ENCODE measurements at places on chromosomes 4 and X.

GRCh38 chr4:24965627-24966026, 52.8 kb upstream of the CCDC149 start:
- no peak for DNase-seq

- no peak for DNase-seq
Observed at GRCh38 chr4:185730849-185731608, 81.0 kb downstream of the SORBS2 start.

DNA sequence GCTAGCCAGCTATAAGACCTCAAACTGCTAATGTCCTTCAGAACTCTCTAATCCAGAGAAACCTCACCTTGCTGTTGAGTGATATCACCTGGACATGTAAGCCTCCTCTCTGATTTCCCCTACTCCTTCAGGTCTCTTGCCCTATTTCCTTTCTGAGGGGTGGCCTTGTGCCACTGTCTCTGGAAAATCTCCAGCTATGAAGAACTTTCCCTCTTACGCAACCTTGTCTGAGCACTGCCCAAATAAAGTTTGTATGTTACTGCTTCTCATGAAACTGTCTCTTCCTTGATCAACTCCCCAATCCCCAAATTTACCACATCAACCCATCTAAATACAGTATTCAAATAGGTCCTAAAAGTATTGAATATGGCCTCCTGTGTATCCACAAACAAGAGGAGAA, 53.5 kb upstream of the VEGFD start:
- DNase-seq, result no peak

DNA sequence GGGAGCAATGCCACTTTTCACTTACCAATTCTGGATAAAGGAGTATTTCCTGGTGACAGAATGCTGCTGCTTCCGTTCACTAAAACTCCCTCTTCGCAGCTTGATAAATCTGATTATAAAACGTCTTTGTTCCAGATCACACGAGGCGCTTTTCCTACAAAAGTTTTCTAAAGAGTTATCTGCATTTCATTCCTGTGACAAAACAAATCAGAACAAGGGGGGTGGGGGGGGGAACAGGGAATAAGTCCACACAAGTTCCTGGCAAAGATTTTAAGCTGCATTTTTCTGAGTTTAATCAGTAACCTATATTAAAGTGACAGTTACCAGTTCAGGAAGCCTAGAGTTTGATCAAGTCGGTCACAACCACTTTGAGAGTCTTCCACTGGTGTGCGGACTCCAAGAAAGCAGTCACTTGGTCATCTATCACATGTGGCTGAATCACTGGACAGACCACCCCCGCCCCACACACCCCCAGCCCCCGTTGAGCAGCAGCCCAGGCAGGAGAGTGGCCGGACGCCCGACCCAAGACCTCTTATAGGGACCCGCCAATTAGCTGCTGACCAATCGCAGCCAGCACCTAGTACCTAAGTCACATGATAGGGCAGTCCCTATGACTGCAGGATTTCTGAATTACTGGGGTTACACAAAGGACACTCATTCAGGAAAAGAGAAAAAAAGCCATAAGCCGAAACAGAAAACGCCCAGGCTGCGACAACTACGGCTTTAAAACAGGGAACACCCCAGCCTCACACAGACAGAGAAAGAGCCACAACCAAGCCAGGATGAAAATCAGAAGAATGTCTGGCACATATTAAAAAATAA, 569.3 kb upstream of the DIPK2B start:
- DNase-seq, result peak; percentile 85

DNA sequence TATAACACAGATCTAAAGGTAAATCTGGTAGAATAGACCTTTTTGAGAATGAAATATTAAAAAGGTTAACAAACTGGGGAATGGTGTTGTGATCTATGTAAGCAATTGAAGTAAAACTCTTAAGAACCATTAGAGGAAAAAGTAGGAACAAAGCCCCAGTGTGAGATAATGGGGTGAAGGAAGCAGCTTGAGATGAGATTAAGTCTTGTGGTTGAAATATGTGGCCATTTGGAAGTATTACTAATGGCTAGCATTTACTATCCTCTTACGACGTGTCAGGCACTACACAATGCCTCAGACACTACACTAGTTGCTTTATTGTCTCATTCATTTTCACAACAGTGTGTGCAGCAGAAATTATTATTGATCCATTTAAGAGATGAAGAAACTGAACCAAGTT, 25.9 kb upstream of the NDNF start:
- no peak for DNase-seq

DNA sequence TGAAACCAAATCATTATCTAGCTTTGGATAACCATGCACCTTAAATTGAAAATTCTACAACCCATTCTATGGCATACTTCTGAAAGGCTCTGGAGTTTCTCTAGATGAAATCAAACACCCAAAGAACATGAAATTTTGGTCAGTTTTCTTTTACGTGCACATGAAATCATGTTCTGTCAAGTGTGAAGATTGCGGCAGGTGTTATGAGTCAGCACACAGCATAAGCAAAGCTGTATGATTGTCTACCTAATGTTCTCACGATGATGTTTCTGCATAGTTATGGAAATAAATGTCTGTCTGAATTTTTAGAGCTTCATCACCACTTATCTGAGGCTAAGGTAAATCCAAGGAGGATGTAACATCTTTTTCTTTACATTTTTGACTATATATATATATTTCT, 495.3 kb downstream of the IL1RAPL1 start:
- no peak for DNase-seq

DNA sequence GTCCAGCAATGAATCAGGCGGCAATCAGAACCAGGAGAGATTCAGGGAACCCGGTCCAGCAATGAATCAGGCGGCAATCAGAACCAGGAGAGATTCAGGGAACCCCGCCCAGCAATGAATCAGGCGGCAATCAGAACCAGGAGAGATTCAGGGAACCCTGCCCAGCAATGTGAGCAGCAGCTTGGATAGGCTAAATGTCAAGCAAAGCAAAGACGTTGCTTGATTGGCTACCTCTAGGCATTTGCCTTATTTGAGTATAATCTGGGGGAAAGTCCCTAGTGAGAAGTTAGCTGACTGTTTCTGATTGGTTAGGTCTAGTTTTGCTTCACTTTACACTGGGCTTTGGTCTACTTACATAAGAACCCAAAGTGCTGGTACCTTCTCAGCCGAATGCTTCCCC, 1212.2 kb upstream of the TENM3 start:
- DNase-seq, result no peak

DNA sequence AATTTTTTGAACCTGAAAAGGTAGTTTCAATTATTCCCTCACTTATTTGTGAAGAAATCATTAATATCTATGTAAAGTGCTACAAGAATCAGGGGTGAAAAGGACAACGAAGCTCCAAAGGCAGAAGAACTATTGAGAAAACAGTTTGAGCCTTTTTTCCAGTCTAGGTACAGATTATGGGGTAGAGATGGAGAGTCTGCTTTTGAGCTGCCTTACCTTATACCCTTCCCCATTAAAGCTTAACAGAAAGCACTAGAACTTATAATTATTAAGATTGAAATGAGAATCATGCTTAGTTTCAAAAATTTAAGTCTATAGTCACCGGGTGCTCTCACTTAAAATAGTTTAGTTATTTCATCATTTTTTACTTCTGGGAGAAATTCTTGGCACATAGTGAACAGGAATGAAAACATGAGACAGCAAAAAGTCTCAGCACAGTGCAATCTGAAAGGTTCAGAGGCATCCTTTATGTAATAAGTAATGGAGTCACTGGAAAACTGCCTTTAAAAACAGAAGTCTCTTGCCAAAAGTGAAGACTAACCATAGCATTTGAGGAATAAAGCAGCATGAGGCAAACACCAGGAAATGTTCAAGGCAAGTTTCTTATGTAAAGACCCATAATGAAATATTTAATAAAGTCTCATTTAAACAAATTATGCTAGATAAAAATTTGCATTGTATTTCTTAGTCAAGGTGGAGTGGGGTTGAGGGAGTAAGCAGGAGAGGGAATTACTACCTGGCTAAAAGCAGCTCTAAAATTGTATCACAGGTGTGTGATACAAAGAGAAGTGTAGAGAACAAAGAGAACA, 5.1 kb upstream of the DCLK2 start:
- DNase-seq, result no peak

DNA sequence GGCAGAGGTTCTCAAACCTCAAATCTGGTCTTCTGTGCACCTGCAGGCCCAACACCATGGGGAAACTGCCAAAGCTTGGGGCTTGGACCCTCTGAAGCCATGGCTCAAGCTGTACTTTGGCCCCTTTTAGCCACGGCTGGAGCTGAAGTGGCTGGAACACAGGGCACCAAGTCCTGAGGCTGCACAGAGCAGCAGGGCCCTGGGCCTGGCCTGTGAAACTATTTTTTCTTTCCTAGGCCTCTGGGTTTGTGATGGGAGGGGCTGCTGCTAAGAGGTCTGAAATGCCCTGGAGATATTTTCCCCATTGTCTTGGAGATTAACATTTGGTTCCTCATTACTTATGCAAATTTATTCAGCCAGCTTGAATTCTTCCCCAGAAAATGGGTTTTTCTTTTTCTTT, 18.3 kb upstream of the PI4K2B start:
- no peak for DNase-seq

DNA sequence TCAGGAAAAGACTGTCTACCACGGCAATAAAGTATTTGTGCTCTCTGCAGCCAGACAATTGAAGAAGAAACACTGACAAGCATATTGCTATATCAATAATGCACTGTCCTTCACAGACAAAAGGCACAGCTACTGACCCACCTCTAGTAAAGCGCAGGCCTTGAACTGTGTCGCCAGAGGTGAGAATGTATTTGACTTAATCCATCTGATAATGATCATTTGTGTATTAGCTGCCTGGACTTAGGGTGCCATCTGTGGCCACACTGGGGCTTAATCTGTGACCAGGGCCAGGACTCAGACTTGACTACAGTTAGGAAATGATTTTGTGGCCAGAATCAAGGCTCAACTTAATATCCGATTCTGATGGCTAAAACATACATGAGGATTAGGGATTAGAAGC, 260.4 kb downstream of the SMARCA1 start:
- no peak for DNase-seq

- no peak for DNase-seq
Observed at GRCh38 chrX:17644001-17644400, 93.3 kb upstream of the SCML1 start.

GRCh38 chr4:163419074-163419473, 54.5 kb downstream of the TKTL2 start:
- no peak for DNase-seq

- no peak for DNase-seq
Observed at GRCh38 chr4:103786014-103786413, 66.2 kb upstream of the TACR3 start.

GRCh38 chr4:126725906-126726305, 906.9 kb upstream of the INTU start:
- no peak for DNase-seq

GRCh38 chr4:46649390-46649789, 259.5 kb upstream of the GABRA2 start:
- DNase-seq, result no peak

DNA sequence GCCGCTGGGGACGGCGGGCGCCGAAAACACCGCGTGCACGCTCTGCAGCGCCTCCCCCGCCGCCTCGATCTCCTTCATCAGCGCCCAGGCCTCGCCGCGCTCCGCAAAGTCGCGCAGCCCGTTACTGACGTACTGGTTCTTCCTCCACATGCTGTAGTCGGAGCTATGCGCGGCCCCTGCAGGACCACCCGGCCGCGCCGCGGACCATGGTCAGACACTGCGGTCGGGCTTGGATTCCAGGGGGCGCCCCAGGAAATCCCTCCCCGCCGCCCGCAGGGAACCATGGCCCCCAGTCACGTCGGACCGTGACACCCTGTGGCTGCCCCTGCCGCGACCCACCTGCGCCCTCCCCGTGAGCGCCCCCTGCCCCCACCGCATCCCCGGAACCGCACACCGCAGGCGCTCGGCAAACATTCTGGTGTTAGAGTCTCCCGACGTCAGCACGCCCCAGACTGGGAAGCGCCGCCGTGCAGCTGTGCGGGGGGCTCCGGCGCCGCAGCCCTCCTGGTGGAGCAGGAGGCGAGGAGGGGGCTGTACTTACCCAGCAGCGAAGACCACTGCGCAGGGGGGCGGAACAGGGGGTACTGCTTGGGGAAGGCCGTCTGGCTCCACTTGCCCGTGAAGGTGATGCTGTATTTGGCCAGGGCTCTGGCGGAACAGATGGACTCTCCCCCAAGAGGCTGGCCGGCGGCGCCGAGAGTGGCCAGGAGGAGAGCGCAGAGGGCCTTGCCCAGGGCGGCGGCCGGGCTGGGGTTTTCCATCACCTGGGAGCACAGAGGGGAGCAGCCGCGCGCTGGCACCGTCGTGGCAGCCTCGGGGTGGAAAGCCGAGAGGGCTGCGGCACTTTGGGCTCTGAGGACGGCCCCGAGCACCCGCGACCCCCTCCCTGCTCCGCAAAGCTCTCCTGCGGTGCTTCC, 814 bp downstream of the SPON2 start:
- DNase-seq, result peak; percentile 62

- no peak for DNase-seq
Observed at GRCh38 chr4:1604181-1604705, 79.9 kb downstream of the FAM53A start.

- DNase-seq, result no peak
Observed at GRCh38 chr4:15541941-15542340, 72.3 kb downstream of the CC2D2A start.

DNA sequence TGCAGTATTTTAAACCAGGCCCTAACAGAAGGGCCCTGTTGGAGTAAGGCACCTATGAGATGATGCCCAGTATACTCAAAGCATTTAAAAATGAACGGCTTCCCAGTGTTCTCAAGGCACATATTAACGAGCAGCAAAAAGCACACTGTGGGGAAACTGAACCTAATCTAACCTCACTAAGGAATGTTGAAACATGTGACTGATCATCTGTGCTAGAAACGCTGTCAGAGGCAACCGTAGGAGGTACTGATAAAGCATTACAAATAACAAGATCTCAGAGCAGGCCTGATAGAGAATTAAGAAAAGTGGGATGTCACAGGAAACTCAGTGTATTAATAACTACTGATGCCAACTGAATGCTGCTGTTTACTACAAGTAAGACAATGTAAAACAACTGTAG, 24.0 kb downstream of the ASB9 start:
- DNase-seq, result no peak

DNA sequence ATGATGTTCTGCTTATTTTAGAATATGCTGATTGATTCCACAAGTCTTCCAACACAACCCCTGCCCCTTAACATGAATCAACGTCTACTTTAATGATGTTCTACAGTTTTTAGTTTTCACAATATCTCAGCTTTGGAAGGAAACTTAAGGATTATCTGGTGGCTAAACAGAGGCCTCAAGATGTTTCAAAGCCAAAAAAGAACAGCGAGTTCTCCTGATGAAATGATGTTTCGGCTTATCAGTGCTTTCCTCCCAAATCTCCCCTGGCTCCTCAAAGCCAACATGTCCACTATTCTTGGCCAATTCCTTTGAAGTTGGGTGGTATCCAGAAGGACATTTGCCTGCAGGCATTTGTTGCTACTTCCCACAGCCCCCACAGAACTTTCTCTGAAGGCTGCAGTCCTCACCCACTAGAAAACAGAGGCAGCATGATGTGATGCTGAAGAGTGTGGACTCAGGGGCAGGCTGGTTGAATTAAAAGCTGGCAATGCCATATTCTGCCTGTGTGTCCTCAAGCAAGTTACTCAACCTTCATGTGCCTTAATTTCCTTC, 87.3 kb downstream of the ADGRG4 start:
- no peak for DNase-seq

- no peak for DNase-seq
Observed at GRCh38 chr4:182483685-182484084, 240.5 kb downstream of the TENM3 start.

GRCh38 chr4:115090483-115091075, 22.8 kb downstream of the NDST4 start:
- no peak for DNase-seq

- no peak for DNase-seq
Observed at GRCh38 chr4:150814873-150815272, 200.2 kb downstream of the LRBA start.
